ENCODE measurements at places on chromosomes 1 and 21. TPM values are rescaled to one million over a fixed set of nuclear protein-coding genes. Genes with fewer than 3 reads are reported as not detected.

USP16 gene
- 17.4 TPM for total RNA-seq

TPM3 gene
- total RNA-seq = 300 TPM

INPP5B gene
- total RNA-seq = 20.6 TPM

TSTD1 gene
- 7.1 TPM for total RNA-seq

ITGB3BP gene
- total RNA-seq = 4.6 TPM

NPHS2 gene
- total RNA-seq = not detected

BMP8B gene
- under 0.01 TPM for total RNA-seq

KLF17 gene
- not detected for total RNA-seq

DMBX1 gene
- not detected for total RNA-seq

RPS6KA1 gene
- total RNA-seq = 10.9 TPM

THEM5 gene
- total RNA-seq = not detected

ROR1 gene
- under 0.01 TPM for total RNA-seq

- DNase-seq = no peak
Observed at GRCh38 chr1:150160964-150161621, 11.4 kb downstream of the PLEKHO1 start.

- no peak for DNase-seq
Observed at GRCh38 chr21:41954654-41955499, 1.1 kb upstream of the C2CD2 start.

DNA sequence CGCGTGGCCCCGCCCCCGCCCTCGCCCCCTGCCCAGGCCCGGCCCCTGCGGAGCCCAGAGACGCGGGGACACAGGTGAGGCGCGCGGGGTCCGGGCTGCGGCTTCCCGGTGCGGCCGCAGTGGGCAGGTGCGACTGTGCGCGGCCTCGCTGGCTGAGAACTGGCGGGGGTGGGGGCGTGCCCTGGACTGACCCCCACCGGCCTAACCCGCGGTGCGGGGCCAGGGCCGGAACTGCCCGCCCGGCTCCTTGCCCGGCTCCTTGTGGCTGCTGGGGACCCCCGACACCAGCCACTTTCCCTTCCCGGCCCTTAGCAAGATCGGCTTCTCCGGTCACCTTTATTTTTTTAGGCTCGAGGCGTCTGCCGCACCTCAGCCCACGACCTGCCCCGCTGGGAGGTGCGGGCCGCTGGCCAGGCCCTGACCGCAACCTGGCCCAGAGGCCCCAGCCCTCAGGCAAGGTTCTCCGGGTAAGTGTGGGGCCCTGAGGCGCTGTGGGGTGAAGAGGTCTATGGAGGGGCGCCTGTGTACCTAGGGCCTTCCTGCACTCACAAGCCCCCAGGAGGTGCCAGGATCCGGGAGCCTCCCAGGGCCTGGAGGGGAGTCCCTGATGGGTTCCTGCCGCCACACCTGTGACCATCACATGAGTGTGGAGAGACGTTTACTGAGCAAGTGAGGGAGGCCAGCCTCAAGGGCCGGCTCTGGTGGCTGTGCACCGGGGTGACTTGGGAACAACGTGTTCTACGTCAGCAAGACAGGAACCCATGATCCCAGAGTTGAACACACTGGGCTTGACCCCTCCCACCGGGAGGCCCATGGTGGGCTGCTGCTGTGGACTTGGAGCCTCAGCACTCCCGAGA, at the start of gene SMIM1:
Gene SMIM1 (plus strand): TSS at position 35 of the 857 bp plus-strand sequence. CDS start 2,625 bp downstream, outside the sequence.
- DNase-seq = no peak

DNA sequence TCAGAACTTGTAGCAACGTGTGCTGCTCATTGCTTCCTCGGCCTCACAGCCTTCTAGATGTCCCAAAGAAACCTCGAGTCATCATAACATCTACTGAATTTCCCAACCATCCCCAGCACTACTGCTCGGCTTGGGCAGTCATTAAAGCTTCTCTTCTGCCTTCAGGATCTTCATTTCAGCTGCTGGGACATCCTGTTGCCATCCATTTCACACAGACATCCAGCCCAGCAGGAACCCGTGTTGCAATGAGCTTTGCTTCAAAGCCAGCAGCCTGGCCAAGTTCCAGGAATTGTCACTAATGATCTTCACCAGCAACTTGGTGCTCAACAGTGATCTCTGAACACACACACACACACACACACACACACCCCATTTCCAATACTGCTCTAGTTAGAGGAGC, 18.5 kb downstream of the WLS start:
- DNase-seq = peak; percentile 85

DNA sequence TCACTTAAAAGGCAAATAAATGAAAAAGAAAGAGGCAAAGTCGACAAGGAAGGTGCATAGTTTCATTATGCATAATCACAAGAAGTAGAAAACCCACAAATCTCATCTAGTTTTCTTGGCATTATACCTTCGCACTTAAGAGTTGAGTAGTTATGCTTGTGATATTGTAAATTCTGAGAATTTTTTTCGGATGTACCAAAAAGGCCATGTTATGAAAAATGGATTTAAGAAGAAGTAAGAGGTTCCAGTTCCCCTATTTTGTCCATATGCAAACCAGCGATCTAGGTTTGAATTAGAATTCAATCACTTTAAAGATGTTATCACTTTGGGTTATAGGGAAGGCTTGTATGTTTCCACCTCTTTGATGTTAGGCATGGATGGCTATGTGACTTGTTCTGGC, 7.9 kb upstream of the ERICH3 start:
- DNase-seq = no peak

DNA sequence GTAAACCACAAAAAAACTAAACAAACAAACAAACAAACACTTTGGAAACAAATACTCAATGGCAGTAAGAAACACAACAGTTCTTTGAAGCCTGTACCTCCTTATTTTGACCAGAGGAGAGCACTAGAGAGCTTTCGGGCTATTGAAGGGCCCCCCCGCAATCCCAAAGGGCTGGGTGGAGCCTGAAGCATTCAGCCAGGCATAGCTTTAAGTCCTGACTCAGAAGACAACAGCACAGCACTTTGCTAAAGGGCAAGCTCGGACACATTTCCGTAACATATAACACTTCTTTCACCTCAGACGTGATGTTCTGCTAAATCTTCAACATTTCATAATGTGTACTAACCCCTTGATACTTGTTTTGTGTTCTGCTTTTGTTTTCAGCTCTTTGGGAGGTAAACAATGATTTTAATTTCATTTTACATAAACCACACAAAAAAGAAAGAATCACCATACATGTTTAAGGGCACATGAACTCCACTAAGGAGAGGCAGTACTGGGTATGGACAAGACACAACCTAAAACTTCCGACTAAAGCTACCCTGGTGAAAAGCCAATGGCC, 9.7 kb upstream of the SHCBP1L start:
- peak; percentile 93 for DNase-seq

GRCh38 chr1:70930062-70930461, 117.6 kb downstream of the PTGER3 start:
- no peak for DNase-seq

DNA sequence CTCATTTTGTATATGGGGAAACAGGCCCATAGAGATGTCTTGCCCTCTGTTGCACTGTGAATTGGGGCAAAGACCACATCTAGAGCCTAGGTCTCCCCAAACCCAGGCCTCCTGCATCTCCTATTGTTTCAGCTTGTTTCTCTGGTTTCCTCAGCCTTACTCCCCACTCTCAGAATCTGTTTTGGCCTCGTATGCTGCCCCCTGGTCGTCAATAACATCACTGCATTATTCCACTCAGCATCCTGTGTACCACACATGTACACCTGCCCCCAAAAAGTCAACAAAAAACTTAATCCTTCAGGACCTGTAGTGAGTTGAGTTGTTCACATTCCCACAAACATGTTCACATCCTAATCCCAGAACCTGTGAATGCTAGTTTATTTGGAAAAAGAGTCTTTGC, 184.8 kb downstream of the BRINP2 start:
- DNase-seq = peak; percentile 17

- DNase-seq = no peak
Observed at GRCh38 chr1:89276690-89277089, 4.0 kb upstream of the GBP5 start.

GRCh38 chr1:234163267-234163919, 209.9 kb upstream of the COA6 start:
- no peak for DNase-seq

DNA sequence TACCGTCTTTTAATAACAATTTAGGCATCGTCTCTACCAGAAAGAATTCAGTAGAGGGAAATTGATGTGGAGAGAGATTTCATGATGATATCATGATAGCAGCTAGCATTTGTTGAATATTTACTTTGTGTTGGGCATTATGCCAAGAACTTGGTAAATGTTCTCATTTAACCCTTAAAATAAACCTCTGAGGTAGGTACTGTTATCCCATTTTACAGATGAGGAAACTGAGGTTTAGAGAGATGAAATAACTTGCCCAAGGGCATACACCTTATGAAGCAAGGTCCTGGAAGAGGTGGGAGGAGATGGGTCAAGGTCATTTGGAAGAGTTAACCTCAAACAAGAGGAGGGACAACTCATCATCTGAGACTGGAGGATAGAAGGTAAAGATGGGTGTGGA, 34.8 kb downstream of the TSNAX start:
- DNase-seq = no peak

GRCh38 chr1:33241866-33242265, 14.4 kb upstream of the ZNF362 start:
- DNase-seq = no peak

DNA sequence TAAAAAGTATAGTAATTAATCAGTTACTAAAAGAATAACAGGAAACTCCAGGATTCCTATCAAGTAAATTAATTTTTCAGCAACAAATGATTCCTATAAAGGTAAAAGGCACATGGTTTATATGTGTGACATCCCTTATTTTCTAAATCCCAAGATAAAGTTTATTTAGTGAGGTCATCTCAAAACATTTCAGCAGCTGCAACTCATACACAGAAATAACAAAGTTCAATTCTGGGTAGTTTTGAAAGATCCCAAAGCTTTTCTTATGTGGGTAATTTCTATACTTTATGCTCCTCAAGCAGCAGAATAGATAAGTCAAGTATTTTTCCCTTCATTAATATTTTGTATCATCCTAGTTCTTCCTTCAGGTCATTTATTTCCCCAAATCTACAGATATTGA, 117.7 kb downstream of the EIF4G3 start:
- no peak for DNase-seq

DNA sequence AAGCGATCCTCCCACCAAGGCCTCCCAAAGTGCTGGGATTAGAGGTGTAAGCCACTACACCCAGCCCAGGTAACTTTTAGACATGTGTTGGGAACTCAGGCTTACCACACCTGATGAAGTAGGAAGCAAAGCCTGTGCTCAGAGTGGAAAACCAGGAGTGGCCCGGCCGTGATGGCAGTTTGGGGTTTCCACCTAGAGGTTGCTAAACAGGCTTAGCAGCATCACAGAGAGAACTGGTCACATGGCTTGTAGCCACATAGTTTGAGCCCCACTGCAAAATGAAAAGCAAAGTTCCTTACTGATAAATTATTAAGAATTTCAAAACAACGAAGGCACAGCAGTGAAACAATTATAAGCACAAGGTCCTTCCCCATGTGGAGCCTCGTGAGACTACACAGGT, 142.6 kb upstream of the CXADR start:
- DNase-seq = no peak

- DNase-seq = no peak
Observed at GRCh38 chr1:114499478-114499877, 11.5 kb downstream of the TRIM33 start.

DNA sequence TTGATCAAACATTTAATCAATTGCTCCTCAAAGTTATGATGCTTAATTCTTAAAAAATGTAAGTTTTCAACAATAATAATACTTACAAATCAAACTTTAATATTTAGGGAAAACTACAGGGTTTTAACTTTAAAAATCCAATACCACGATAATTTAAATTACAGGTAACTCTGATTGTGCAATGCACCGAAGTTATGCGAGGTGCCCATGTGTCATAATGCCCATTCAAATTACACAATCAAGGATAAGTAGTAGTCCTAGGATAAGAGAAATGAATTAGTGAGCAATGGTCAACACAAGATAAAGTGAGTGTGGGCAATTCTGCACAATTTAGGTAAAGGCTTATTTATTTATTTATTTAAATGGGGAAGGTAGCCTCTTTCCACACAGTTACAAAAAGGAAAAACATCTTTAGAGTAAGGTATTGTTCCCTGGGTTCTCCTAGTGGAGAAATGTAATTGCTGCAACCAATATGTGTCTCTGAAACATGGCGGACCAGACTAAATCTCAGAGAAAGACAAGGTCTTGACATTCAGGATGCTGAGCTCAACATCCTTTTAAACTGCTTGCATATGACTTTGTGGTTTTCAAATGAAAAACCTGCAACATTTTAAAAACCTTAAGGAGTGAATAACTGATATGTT, 164.2 kb downstream of the TTLL7 start:
- no peak for DNase-seq

DNA sequence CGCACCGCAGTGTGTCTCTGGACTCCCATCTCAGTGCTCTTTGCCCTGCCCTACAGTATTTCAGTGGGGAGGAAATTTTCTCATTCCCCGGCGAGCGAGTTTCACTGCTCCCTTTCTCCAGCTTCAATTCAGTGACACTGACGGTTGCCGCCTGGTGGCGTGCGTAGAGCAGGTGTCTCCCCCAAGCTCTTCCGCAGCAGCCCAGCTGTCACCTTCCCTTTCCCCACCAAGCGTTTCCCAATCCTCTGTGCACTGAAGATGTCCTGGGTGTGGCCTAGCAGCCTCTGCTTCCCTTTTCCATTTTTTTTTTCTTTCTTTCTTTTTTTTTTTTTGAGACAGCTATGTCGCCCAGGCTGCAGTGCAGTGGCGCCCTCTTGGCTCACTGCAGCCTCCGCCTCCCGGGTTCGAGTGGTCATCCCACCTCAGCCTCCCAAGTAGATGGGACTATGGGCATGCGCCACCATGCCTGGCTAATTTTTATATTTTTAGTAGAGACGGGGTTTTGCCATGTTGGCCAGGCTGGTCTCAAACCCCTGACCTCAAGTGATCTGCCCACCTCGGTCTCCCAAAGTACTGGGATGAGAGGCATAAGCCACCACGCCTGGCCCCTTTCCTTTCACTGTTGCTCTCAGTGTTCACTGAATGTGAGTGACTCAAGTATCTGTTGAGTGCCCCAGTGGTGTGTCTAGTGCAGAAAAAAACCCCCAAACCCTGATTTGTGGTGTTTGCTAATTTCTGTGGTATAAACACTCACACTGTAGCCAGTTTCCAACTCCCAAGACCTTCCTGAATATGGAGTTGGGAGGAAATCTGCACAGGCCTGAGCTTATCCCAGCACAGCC, 30.1 kb downstream of the TNFRSF1B start:
- peak; percentile 58 for DNase-seq

GRCh38 chr1:43587594-43587993, 56.9 kb downstream of the PTPRF start:
- no peak for DNase-seq

GRCh38 chr1:981955-982558, at the start of gene PERM1:
Gene PERM1, minus strand, starts transcription at chr1:982093. Its CDS starts 1,064 bp downstream, at chr1:981029.
- DNase-seq = no peak

- peak; percentile 67 for DNase-seq
Observed at GRCh38 chr1:7940745-7941436, at the start of gene TNFRSF9. Gene TNFRSF9, minus strand, starts transcription at chr1:7940839. Its CDS starts 845 bp downstream, at chr1:7939994.

DNA sequence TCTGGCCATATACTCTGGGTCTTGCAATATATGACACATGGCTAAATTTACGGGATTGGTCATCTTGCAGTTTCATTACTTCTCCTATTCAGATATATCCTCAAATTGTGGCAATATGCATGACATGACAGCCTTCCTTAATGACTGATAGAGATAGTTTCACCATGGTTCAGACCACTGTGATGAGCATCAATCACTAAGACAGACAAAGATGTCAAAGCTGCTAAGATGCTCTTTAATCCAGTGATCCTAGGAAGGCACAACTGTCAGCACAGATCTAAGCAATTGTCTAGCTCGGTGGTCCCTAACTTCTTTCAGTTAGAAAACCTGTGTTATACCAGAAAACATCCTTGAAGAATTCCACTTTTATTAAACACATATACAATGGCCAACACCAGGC, 70.9 kb upstream of the ADGRL2 start:
- no peak for DNase-seq

GRCh38 chr1:54937469-54937868, 43.0 kb upstream of the TMEM61 start:
- DNase-seq = no peak
